ENCODE measurements at places on chromosomes 5 and 9.
A peak's percentile ranks its signal among the peaks of the same experiment; 100 is the strongest.

DNA sequence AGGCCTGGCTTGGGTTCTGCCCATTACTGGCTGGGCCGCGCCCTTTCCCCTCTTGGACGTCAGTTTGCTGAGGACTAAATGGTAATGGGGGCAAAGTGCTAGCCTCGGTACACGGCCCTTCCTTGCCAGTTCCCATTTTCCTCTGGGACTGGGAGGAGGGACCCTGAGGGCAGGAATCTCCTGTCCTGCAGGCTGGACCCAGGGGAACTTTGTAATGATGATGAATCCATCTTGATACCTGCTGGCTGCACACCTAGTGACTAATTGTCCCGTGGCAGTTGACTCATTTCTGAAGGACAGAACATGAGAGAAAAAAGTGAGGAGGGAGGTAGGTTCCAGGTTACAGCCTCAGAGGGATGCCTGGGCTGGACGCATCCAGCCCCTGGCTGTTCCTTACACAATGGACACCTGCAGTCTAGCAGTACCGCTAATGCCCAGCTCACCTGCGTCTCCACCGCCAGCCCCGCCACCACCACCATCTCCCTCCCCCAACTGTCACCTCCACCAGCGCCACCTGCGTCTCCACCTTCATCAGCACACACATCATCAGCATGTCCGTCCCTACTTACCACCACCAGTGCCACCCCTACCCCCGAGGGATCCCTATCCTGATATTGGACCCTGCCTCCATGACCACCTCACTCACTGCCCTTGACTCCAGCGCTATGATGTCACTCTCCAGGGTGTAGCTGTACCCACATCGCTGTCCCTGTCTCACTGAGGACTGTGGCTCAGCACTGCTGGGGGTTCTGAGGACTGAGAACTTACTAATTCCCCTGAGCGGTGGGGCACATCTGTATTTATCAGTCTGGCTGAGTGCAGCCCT is 4.3 kb downstream of the CDHR2 start:
- no peak for DNase-seq

DNA sequence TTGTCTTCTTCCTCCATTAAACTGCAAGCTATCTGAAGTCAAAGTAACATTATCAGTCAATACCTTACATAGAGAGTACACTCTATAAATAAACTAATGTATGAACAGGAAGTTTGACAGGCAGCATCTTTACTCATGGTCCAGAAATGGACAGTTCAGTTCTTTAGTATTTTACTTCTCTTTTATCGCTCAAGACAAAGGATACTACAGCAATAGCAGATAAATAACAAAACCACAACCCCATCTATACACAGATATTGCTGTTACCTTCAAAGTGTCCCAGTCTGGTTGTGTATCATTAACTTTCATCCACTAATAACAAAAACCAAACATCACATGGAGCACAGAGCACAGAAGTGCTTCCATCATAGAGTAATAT is 46.4 kb downstream of the SEMA5A start:
- no peak for DNase-seq

- no peak for DNase-seq
These were observed 104.1 kb upstream of the ZNF462 start for GRCh38 chr9:106758911-106759310.

DNA sequence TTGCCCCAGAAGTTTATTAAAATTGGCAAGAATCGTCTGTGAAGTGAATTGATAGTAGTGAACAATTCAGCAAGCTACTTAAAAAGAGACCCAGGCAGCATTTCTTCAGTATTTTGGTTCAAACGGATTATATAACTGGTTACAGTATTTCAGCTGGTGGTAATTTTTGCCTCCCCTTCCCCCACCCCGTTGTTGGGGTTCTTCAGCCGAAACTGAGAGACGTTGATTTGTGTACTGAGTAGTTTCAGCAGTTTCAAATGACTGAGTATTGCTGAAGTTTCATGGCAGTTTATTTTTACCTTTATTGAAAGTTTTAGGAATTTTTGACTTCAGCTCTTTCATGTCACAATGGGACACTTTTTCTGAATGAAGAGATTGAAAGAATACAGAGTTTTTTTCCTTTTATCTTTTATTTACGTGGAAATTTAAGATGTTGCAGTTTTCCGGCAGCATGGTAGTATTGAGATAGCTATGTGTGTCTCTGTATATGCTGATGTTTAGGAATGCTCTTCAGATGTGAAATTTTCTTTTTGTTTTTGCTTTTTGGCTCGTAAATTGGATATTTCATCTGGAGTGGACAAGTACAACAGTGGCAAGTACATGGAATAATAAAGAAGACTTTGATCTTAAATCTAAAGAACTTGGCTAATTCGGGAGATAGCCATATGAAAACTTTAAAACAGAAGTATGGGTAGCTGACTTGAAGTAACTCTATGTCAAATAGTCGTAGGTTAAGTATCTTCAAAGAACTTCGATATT is 1.9 kb downstream of the GPBP1 start:
- no peak for DNase-seq

DNA sequence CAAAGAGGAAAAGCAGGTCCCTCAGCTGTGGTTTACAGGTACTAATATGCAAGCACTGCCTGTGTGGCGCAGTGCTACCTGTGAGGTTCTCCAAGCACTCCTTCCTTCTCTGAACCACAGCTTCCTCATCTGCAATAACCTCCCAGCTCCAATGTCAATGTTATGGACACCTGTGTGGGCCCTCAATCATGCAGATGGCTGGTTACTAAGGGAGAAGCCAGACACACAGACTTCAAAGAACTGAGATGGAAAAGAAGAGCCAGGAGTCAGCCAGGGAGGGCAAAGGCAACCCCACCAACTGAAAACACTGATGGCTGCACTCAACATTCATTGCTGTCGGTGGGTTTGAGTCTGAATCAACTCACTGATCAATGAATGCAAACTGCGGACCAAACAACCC is 77.7 kb downstream of the NR6A1 start:
- DNase-seq = no peak

DNA sequence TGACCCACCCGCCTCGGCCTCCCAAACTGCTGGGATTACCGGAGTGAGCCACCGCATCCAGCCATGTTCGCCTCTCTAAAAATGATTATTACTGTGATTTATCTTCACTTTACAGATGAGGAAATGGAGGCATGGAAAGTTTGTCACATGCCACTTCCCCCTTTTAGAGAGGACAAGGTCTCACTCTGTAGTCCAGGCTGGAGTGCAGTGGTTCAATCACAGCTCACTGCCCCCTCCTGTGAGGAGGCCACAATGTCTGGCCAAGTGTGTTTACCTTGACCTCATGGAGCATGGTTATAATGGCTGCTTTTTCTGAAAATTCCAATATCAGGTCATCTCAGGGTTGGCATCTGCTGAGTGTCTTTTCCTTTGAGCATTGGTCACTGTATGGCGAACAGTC is 6.7 kb downstream of the PRRT1B start:
- no peak for DNase-seq

GRCh38 chr5:137470111-137470920 is 28.8 kb downstream of the SPOCK1 start:
- DNase-seq = no peak

- DNase-seq = peak; percentile 45
These were observed 15.2 kb downstream of the GARNL3 start for GRCh38 chr9:127279717-127280285.

GRCh38 chr9:114633438-114634089 is 22.5 kb downstream of the TMEM268 start:
- no peak for DNase-seq

DNA sequence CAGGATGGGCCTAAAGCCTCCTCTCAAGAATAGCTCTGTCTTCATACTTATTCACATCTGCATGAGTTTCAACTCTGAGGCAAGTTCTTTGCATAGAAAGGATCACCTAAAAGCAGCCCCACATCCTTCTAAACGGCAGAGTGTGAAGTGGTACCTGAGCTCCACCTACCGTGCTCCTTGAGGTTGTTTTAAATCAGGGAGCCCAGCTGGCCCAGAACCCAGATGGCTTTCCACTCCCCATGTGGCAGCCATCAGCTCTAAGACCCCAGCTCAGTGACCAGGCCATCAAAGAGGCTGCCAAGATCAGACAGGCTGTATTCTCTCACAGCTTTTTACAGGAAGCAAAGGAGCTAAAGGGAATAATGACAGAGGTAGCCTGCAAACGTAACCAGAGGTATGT is 299.3 kb downstream of the RASEF start:
- peak; percentile 80 for DNase-seq

DNA sequence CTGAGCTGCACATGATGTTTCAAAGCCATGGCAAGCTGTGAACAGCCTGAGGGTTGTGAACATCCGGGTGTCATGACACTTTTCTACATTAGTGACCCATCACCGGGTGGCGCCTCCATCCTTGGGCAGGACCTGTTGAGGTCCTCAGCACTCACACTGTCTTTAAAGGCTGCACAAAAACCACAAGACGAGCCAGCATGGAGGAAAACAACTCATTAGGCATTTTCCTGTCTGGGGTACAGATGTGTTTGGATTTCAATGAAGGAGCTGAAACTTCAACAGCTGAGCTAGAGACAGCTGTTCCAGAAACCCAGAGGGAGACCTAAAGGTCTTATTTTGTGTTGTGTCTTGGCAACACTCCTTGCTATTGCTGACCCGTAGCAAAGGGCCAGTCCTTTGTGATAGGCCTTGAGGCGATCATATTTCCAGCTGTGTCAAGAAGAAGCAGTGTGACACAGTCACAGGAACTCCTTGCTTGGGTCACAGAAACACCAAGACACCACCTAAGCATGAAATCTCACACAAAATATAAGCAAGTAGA is 151.8 kb upstream of the VLDLR start:
- peak; percentile 73 for DNase-seq

DNA sequence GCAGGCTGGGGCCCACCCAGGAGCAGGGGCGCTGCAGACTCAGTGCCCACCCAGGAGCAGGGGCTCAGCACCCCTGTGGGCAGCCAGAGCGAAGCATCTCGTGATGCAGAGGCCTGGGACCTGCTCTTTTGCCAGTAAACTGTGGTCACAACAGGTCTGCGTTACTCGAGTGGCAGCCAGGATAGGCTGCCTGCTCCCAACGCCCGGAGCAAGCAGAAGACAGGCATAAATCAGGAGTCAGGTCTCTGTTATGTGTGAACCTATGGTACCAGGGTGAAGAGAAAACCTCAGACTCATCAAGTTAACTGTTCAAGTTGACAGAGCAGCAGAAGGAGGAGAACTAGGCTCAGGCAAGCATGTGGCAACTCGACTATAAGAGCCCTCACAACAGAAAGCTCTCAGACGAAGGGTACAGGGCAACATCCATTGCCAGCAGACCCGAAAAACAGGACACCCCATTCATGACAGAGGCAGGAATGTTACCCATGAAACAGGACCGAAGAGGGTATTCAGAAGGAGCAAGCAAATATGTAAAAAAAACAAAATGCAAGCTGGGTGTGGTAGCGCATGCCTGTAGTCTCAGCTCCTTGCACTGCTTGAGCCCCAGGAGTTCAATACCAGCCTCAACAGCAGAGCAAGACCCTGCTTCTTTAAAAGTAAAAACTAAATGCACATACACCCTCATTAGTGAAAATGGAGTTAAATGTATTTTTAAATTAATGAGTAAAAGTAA is 71.7 kb downstream of the GOLPH3 start:
- DNase-seq = no peak

GRCh38 chr5:59157068-59157467 is 574.2 kb downstream of the RAB3C start:
- DNase-seq = no peak
